ENCODE measurements at places on chromosomes 12 and 14.

DNA sequence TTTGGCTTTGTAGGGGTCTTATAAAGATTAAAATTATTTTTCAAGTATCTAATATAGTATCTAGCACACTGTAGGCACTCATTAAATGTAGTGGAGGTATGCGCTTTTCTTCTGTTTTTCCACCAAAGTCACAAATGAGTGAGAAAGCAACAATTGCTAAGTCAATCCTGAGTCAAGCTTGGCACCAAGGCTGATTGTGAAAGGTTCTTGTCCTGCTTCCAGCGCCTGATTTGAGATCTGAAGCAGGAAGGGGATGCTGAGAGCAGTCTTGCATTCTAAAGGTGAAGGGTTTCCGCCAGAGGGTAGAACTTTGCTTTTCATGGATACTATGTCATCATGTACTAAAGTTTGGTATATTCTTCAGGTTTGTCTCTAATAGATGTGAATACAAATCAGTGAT, 64.9 kb upstream of the DAAM1 start:
- DNase-seq, result no peak

- no peak for DNase-seq
Measured at GRCh38 chr12:211639-212414, 2.1 kb downstream of the SLC6A12 start.

GRCh38 chr12:51533799-51534198, 57.2 kb upstream of the SCN8A start:
- DNase-seq, result no peak

GRCh38 chr14:65103150-65103760, 938 bp upstream of the MAX start:
- DNase-seq, result peak; percentile 17

DNA sequence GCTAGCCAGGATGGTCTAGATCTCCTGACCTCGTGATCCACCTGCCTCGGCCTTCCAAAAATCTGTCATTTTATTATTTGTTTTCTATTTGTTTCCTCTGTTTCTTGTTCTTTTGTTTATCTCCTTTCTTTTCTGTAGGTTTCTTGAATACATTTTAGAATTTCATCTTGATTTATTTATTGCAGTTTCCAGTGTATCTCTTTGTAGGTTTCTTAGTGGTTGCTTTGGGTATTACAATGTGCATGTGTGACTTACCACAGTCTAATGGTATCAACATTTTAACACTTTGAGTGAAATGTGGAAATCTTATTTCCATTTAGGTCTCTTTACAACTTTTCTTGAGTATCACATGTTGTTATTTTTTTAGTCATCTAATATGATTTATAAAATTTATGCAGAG, 29.9 kb upstream of the MUCL1 start:
- DNase-seq, result no peak

DNA sequence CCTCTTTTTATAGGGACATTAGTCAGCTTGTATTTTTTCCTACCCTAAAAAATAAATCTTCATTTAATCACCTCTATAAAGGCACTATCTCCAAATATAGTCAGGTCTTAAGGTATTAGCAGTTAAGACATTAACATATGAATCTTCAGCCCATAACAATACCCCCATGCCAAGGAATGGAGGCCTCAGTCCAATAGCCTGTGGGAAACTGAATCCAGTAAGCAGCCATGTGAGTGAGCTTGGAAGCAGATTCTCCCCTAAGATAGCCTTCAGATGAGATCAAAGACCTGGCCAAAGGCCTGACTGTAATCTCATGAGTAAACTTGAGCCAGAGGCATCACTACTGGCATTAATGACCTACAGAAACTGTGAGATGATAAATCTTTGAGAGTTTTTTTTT, 232.1 kb upstream of the SYT10 start:
- DNase-seq, result no peak

- peak; percentile 47 for DNase-seq
Measured at GRCh38 chr12:120121766-120122293, 5.3 kb upstream of the RAB35 start.

DNA sequence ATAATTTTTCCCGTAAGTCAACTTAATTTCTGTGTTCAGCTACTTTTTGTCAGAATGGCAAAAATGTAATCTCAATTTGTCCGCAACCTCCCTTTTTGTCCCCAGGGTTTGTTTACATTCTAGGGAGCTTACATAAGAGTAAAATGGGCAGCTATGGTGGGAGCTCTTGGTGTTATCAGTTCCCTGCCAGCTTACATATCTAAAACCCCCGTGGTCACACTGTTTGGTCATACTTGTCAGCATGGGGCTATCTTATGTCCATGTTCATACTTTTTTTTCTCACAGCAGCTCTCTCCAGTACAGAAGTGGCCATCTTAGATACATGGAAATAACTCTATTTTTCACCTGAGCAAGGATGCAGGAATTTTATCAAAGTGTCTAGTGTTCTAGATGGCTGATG, 16.7 kb downstream of the SLCO1C1 start:
- DNase-seq, result no peak

DNA sequence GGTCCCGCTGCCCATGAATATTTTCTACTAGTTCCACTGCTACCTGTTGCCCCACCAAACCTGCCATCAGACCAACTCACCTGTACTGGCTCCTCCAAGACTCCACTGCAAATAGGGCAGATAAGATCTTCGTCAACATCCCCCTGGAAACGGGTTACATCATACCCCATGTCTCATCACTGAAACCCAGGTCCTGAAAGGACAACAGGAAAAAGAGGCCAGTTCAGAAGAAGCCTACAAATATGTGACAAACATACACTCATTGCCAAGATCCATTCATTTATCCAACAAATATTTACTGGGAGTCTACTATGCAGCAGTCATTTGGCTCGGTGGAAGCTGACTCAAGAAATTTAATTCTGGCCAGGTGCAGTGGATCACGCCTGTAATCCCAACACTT, 7.8 kb downstream of the RNF41 start:
- DNase-seq, result no peak

DNA sequence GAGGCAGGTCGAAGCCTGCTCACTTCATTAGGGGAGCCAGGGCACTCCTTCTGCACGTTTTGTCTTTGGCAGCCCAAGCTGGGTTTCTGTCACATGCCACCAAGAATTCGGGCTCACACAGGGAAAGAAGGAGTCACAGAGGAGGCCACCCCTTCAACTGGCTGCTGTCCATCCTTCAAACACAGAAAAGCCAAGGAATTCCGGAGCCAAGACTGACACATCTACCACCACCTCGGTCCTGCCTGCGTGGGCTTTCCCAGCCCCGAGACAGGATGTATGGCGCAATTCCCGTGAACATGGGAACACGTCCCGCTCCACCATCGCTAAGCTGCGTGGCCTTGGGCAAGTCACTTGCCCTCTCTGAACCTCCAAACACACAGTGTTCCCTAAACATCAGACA, 70.4 kb downstream of the NCOR2 start:
- DNase-seq, result no peak

GRCh38 chr12:117452112-117452511, 90.7 kb upstream of the NOS1 start:
- DNase-seq, result no peak

DNA sequence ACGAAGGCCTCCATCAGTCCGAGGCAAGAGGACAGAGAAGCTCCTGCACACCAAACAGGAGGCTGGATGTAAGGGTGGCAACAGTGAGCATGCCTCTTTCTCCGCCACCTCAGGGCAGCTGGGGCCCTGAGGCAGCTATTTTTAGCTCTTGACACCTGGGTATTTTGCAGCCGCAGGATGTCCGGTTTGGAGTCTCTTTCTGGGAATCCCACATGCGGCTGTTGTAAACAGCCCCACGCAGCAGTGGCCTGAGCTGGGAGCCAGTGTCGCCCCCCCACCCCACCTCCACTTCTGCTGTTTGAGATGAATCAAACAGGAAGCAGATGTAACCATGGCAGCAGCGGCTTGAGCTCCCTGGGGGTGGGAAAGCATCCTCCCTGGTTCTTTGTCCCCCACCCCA, 11.7 kb downstream of the HDAC7 start:
- peak; percentile 95 for DNase-seq

DNA sequence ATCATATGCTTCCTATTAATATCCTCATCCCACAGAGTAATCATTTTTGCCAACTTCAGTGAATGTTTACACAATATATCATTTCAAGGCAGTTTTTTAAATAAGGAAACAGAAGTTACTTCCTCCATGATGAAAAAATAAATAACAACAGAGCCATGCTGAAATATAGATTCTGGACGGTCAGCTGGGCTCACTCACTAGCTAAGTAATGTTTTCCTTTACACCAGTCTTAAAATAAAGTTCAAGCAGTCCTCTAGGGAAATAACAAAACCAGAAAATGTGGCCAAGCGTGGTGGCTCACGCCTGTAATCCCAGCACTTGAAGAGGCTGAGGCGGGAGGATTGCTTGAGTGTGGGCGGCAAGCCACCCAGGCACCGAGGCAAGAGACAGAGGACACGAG, 28.7 kb downstream of the AICDA start:
- DNase-seq, result no peak

- DNase-seq, result peak; percentile 82
Measured at GRCh38 chr14:68862954-68863594, 70.2 kb upstream of the ZFP36L1 start.

GRCh38 chr12:53754633-53755264, 3.0 kb upstream of the CISTR start:
- DNase-seq, result no peak

DNA sequence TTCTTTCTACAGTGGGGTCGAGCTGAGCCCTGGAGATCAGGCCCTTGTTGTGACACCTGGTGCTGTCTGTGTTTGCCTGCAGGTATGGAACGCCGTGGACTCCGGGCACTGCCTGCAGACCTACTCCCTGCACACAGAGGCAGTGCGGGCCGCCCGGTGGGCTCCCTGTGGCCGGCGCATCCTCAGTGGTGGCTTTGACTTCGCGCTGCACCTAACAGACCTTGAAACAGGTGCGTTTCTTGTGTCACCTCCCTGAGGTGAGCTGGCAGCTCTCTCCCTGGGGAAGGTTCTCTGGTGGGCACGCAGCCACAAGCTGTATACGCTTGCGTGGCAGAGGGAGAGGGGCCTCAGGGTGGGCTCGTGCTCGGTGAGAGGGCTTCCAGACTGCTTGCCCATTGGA, 119.3 kb downstream of the BEGAIN start:
- DNase-seq, result no peak

DNA sequence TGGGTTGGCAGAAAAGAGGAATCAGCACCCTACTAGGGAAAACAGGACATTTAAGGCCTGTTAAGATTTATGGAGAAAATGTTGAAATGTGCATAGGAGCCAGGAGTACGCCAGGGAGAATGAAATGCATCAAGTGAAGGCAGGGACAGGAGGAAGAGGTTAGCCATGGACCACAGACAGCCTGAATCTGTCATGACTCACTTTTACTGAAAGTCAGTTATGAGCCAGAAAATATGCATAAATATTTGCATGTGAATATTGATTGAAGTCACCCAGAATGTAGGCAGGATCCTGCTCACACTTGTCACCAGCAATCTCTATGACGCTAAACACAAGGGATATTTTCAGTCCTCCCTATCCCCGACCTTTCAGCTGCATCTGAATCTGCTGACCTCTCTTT, 25.1 kb upstream of the CDK17 start:
- peak; percentile 67 for DNase-seq

DNA sequence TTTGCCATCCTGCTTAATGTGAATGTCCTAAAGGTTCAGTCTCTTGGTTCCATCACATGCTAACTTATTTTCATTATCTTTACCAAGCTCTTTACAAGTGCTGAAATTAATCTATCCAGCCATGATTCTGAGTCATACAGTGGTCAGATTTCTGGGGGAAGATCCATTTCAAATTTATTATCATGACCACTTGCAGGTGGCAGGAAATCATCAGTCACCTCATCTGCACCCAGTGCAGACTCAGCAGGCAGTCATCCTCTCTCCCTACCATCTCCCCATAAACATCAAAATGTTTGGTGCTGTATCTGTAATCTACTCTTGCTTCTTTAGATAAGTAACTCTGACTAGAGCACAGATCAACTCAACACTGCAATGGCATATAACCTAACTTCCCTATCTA, 23.5 kb downstream of the ATG14 start:
- peak; percentile 54 for DNase-seq

- DNase-seq, result no peak
Measured at GRCh38 chr12:3398196-3398789, 92.7 kb upstream of the PRMT8 start.

DNA sequence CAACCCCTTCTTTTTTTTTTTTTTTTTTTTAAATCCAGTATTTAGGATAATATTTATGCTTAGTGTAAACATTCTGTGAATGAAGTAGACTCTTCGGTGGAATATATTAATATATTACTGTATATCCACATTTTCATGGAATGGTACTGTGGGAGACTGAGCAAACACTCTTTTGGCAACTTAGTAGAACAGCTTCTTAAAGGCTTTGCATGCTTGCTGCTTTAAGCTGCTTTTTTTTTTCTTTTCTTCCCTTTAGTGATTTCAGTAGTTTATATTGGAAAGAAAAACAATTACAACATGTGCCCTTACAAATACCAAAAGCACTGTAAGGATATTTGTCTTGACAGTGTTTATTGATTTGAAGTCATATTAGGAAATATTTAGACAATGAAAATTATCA, 78.9 kb downstream of the AEBP2 start:
- no peak for DNase-seq

DNA sequence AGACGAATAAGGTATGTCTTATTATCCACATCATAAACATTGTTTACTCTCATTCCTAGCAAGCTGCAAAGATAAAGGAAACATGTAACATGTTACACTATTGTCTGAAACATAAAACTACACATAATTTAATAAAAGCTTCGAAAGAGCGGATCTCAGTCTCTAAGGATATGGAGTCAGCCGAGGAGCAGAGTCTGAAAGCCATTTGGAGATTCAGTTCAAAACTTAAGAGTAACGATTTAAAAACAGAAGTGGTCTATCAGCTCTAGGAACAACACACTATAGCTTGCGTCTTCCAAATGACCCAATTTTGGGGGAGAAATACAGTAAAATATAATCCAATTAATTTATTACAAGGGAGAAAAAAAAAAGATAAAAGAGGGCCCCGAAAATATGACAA, 775 bp downstream of the NEMF start:
- DNase-seq, result no peak

DNA sequence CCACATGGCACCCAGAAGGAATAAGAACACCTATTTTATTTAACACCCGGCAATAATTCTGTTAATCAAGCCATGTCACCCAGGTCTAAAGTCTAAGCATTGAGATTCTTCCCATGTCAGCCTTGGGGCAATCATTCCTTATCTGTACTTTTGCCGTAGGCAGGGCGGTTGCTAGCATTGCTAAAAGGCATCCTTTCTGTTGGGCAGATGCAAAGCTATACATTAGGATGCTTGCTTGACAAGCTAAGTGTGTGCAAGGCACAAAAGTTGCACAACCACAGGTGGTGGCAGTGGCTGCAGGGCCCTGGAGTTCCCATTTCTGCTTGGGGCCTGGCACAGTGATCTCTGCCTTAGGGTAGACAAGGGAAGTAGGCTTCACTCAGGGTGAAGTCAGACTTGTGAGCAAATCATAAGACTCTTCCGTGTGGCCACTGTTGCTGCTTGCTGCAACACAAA, 12.5 kb upstream of the GALNT6 start:
- no peak for DNase-seq

GRCh38 chr14:73788701-73789551, 62.7 kb upstream of the PTGR2 start:
- no peak for DNase-seq

GRCh38 chr12:48998497-48999353, 450 bp downstream of the DDN start:
- DNase-seq, result peak; percentile 35

Data from activated CD4-positive, alpha-beta memory T cell treated with anti-CD3 and anti-CD28 coated beads for 36 hours (primary cell).